PC-3 (cell line): ENCODE measurements at places on chromosomes 1 and 21. TPM values are rescaled to one million over a fixed set of nuclear protein-coding genes. Genes with fewer than 3 reads are reported as not detected.

DNA sequence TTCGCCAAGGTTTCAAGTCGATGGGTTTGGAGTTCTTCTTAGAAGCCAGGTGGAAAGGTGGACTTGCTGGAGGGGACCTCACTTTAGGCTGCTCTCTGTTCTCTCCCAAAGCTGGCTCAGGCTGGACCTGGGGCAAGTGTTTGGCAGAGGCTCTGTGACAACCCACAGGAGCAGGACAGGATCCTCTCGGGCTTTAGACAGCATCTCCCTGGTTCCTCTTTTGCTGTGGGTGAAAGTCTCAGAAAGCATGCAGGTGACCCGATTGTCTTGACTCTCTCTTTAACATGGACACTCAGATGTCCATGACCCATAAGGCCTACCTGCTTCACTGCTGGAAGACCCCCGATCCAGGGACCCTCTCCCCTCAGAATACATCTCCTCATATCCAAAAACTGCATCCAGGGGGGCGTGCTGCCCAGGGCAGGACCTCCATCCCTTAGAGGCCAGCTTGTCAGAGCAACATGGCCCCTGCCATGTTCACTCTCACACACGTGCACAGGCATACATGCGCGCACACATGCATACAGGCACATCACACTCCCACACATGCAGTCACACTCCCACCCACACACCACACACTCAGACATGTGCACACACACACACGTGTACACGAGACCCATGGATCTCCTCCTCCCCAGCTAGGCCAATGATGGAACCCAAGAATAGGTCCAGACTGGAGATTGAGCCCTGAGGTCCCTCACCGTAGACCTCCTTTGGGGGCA lies 21.3 kb downstream of the MRPL37 start:
- H3K27ac ChIP-seq = no peak overlapping the region
- H3K4me3 ChIP-seq = no peak overlapping the region
- no peaks in the 10 kb centered on the region for H3K4me1 ChIP-seq
- no peak for DNase-seq
- no peaks in the 10 kb centered on the region for H3K27me3 ChIP-seq

DNA sequence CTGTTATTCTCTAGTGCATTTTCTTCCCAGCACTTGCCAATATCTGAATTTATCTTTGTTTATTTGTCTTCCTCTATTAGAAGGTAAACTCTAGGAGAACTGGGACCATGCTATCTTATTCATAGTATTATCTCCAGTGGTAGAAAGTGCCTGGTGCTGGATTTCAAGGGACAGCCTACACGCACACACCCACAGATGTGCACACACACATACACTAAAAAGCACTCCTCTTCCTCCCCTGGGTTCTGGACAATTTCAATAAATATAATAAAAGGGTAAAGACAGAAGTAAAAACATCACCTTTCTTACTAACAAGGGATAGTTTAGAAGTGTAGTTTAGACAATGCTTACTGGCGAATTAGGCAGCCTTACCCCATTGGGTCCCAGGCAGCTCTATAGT lies 28.5 kb upstream of the USP24 start:
- H3K4me3 ChIP-seq = no peak overlapping the region
- no peak overlapping the region for H3K27ac ChIP-seq
- no peaks in the 10 kb centered on the region for H3K27me3 ChIP-seq
- no peaks in the 10 kb centered on the region for H3K36me3 ChIP-seq
- peaks cover 8% of the 10 kb centered on the region; the same call in 1 of the 2 replicates for H3K4me1 ChIP-seq

DNA sequence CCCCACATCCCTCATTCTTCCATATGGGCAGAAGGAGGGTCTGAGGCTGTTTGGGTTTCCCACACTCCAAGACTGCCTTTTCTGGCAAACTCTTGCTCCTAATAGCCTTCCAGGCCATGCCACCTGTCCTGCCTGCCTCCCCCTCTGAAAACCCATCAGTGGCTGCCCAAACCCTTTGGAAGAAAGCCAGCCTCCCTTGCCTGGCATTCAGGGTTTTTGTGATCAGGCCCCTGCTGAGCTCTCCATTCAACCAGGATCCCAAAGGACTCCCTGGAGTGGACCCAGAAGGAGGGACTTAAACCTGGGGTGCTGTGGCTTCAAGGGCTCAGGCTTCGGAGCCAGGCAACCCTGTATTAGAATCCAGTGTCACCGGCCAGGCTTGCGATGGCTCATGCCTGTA lies 4.2 kb upstream of the GUCA2A start:
- H3K4me1 ChIP-seq = peaks cover 58% of the 10 kb centered on the region
- no peaks in the 10 kb centered on the region for H3K27me3 ChIP-seq
- no peaks in the 10 kb centered on the region for H3K36me3 ChIP-seq
- no peak overlapping the region for H3K4me3 ChIP-seq

DNA sequence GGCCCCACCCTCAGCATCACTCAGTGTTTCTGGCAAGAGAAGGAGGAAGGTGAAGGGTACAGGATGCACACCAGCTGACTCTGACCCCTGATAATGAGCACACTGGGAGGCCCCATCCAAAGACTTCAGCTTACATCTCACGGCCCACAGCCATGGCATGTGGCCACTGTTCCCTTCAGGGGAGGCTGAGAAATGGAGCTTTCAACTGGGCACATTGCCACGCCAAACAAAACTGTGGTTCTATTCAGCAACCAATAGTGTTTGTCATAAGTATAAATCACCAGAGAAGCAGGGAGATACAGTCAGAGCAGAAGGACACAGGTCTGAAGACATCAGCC lies 12.7 kb upstream of the TRAF3IP3 start:
- H3K27ac ChIP-seq = no peak overlapping the region
- no peak overlapping the region for H3K4me3 ChIP-seq
- H3K36me3 ChIP-seq = no peaks in the 10 kb centered on the region
- H3K27me3 ChIP-seq = no peaks in the 10 kb centered on the region

- no peaks in the 10 kb centered on the region for H3K36me3 ChIP-seq
- no peak overlapping the region for H3K27ac ChIP-seq
- H3K27me3 ChIP-seq = no peaks in the 10 kb centered on the region
- DNase-seq = no peak
Observed at GRCh38 chr1:85216697-85217096, 15.9 kb upstream of the SYDE2 start.

DNA sequence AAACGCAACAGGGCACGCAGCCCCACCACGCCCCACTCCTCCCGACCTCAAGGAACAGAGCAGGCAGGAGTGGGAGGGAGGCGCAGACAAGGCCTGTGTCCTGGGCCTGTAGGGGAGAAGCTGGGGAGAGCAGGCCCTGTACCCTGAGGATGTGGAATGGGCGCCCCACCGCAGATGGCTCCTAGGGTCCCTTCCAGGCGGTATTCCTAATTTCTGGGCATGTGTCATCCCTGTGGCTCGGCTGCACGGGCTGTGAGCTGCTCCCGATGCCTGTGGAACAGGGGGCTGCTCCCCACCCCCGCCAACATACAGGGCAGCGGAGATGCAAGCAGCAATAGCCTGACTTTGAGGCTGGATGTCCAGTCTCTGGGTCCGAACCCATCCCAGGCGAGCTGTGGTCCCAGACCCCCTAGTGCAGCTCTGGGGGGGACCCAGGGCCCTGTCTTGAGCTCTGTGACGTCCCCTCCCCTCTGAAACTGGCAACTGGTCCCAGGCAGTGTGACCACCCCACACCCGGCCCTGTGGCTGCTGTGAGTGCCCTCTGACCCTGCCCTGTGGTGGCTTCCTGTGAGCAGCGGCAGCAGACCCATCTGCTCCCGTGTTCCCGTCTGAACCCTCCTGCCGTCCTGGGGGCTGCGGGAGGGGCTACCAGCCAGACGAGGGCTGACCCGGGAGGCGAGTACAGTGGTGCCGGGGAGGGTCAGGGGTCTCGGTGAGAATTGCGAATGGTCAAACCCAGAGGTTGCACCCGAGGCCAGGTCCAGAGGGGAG lies 13.9 kb upstream of the COL6A2 start:
- DNase-seq = no peak
- H3K27me3 ChIP-seq = no peaks in the 10 kb centered on the region
- H3K27ac ChIP-seq = no peak overlapping the region
- H3K36me3 ChIP-seq = no peaks in the 10 kb centered on the region
- H3K4me1 ChIP-seq = peaks cover 21% of the 10 kb centered on the region

DNA sequence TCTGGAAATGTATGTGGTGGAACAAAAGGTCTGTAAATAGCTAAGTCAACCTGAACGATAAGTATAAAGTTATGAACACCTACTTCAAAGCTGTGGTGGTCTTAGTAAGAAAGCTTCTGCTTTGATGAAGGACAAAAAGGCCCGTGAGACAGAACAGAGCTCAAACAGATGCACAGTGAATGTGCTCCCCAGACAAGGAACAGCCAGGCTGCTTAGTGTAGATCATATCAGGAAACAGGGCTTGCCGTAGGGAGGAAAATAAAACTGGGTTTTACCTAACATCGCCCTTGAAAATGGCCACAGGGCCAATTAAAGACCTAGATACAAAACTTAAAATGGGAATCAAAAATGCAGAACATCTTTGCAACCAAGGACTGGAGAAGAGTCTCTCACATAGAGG lies 40.2 kb downstream of the PRSS38 start:
- DNase-seq = no peak
- no peak overlapping the region for H3K27ac ChIP-seq
- no peaks in the 10 kb centered on the region for H3K4me1 ChIP-seq
- H3K36me3 ChIP-seq = no peaks in the 10 kb centered on the region

- H3K36me3 ChIP-seq = no peaks in the 10 kb centered on the region
- no peaks in the 10 kb centered on the region for H3K4me1 ChIP-seq
- no peak overlapping the region for H3K4me3 ChIP-seq
- H3K27ac ChIP-seq = no peak overlapping the region
- no peak for DNase-seq
- no peaks in the 10 kb centered on the region for H3K27me3 ChIP-seq
Observed at GRCh38 chr1:116277840-116278540, 95.1 kb upstream of the ATP1A1 start.

DNA sequence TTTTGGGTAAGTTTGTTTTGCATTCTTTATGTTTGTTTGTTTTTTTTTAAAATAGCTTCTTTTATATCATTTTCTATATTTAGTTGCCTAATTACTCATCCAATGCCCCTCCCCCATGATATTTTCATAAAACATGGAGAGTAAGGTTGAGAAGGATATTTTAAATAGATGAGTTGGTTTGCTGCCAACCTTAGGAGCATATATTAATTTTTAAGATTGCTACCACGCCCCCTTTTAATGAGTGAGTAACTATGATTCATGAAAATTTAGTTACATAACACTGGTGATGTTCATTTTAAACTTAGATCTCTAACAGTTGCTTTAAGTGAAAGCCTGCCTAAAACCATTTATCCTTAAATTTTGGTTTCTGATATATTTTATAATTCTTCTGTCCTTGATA lies 18.7 kb downstream of the TMEM50A start:
- H3K36me3 ChIP-seq = peaks cover 28% of the 10 kb centered on the region; the same call in 1 of the 2 replicates
- peaks cover 22% of the 10 kb centered on the region for H3K4me1 ChIP-seq
- DNase-seq = peak; percentile 57
- no peak overlapping the region for H3K27ac ChIP-seq
- H3K4me3 ChIP-seq = no peak overlapping the region

DNA sequence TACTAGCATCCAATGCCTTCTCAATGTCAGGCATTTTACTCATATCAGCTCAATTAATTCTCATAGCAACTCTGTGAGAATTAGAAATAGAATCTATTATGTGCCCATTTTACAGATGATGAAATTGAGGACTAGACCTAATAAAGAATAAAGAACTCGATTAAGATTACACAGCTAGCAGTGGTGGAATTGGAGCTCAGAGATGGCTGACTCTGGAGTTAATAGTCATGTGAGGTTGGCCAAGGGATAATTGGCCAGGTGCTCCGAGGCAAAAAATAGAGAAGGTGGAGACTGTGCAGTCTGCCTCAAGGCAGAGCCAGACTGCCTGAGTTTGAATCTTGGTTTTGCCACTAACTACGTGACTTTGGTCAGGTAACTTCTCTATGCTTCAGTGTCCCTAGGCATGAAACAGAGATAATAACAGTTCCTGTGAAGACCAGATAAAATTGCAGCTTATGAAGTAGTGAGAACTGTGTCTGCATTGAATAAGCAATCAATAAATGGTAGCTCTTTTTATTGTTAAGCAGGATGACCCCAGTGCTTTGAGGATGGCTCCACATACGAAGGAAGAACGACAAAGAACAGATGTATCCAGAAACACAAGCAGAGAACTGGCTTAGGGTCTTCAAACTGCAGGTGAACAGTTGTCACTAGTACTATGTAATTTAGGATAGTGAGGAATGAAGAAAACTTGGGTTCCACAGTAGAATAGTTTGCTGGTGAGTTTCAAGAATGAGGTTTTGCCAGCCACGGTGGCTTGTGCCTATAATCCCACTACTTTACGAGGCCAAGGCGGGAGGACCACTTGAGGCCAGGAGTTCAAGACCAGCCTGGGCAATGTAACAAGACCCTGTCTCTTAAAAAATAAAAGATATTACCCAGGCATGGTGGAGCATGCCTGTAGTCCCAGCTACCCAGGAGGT lies 6.9 kb upstream of the CCSAP start:
- no peak overlapping the region for H3K27ac ChIP-seq
- peaks cover 24% of the 10 kb centered on the region for H3K27me3 ChIP-seq
- no peaks in the 10 kb centered on the region for H3K36me3 ChIP-seq
- no peak for DNase-seq
- no peak overlapping the region for H3K4me3 ChIP-seq

GRCh38 chr1:45400049-45400448 lies 59.8 kb upstream of the MUTYH start:
- H3K4me3 ChIP-seq = no peak overlapping the region
- no peak overlapping the region for H3K27ac ChIP-seq
- H3K27me3 ChIP-seq = no peaks in the 10 kb centered on the region
- H3K36me3 ChIP-seq = no peaks in the 10 kb centered on the region
- no peak for DNase-seq
- H3K4me1 ChIP-seq = no peaks in the 10 kb centered on the region

GRCh38 chr1:81192647-81193642 lies 607.8 kb upstream of the ADGRL2 start:
- no peaks in the 10 kb centered on the region for H3K4me1 ChIP-seq
- H3K27ac ChIP-seq = no peak overlapping the region
- no peaks in the 10 kb centered on the region for H3K36me3 ChIP-seq

DNA sequence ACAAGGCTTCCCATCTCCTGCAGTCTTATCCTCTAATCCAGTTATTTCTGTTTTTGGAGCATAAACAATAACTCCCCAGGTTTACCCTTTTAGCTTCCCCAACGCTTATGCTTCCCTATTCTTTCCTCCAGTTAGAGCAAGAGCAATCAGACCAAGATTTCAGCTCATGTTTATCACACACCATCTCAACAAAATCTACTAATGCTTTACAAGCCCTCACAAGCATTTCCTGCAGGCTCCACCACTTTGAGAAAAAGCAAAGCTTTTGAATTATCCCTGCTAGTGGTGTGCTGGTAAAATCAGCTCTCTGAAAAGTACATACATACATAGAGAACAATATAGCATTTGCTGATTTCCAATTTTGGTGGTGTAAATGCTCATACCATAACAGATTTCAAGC lies 92.9 kb downstream of the EDEM3 start:
- DNase-seq = no peak
- no peak overlapping the region for H3K4me3 ChIP-seq
- H3K27me3 ChIP-seq = no peaks in the 10 kb centered on the region
- H3K4me1 ChIP-seq = no peaks in the 10 kb centered on the region
- H3K36me3 ChIP-seq = no peaks in the 10 kb centered on the region

LCE2A gene
- not detected in 2 replicates for total RNA-seq

KCNJ15 gene
- total RNA-seq = 0.26 TPM in 1 of 2 replicates, not detected in the other

TEX38 gene
- total RNA-seq = not detected in 2 replicates

FOXD2 gene
- total RNA-seq = 0.80 and 0.86 TPM in 2 replicates

TINAGL1 gene
- 176 and 217 TPM in 2 replicates for total RNA-seq

OR2W3 gene
- 4.5 and 9.4 TPM in 2 replicates for total RNA-seq

BTBD19 gene
- 0.58 and 4.3 TPM in 2 replicates for total RNA-seq

STUM gene
- total RNA-seq = 0.40 and 0.58 TPM in 2 replicates
